Occipital lobe (tissue), 3 donors: ENCODE measurements at places on chromosomes 5 and 9. TPM values are rescaled to one million over a fixed set of nuclear protein-coding genes. Genes with fewer than 3 reads are reported as not detected.

The SMIM3 gene
- total RNA-seq: 1.7 TPM

The LNPEP gene
- total RNA-seq: 70.7 TPM

DNA sequence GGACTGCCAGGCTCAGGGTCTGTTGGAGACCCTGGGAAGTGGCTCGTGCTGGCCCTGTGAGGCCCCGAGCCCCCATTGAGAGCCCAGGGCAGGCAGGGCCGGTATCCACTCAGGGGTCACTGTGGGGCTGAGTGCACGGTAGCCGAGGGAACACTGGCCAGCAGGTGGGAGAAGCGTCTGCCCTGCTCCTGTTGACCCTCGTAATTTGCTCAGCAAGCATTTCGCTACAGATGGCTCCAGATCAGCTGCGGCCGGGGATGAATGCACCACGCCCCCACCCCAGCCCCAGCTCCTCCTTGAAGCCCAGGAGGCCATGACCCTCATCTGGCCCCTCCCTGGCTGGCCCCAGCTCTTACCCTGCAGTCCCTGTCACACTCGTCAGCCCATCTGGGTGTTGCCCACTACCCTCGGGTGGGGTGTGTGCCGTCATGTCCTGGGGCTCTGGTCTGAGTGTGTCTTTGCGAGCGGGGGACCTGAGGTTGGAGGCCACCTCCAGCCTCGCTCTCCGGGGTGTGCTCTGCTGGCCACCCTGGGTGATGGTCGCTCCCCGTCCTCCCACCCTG lies 6.1 kb upstream of the NRARP start:
- DNase-seq: no peak

GRCh38 chr5:35920890-35921289 lies 17.5 kb downstream of the CAPSL start:
- no peak for DNase-seq

DNA sequence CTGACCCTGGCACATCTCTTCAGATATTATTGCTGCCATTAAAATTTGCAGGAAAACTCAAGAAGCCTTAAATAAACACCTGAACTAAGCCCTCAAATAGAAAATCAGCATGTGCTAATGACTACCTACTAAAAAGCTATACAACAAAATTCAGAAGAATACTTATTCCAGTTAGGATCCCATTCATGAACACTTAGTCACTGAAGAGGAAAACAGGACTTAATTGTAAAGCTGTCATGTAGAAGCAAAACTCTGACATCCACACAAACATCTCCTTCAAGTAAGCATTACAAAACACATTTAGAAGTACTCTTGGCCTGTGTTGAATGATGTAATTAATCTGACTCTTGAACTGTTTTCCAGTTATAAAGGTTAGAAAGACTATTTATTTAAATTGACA lies 19.9 kb downstream of the ELL2 start:
- no peak for DNase-seq

DNA sequence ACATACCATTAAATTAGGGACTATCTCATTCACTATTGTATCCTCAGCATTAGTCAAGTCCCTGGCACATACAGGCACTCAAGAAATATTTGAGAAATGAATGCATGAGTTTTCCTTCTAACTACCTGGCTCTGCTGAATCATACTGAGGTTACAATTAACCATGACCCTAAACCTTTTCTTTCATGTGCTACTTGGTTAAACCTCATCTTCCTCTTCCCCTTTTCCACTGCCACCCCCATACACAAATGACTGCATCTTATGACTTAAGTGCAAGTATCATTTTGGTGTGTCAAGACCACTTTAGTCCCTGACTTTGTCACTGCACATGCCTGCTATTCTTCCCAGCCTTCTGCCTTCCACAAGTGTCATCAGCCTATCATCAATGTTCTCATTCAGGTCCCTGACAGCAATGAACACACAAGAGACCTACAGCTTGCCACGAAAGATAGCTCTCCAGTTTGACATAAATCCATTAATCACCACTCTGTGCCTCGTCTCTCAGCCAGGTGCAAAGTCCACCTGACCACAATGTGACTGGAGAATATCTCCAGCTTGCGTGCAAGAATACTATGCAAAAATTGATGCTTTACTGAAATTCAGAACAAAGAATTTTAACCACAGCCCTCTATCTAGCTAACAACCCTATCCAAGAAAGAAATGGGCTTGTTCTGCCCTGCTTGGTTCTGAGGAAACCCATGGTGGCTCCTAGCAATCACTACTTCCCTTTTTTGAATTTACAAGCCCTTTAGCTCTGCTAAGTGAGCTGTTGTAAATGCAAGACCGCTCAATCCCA lies 74.5 kb downstream of the MAPKAP1 start:
- DNase-seq: no peak

- DNase-seq: no peak
These were observed 54.1 kb upstream of the ECM2 start for GRCh38 chr9:92589923-92590322.

- no peak for DNase-seq
These were observed 1.5 kb upstream of the PTPRD start for GRCh38 chr9:10614196-10614800.

DNA sequence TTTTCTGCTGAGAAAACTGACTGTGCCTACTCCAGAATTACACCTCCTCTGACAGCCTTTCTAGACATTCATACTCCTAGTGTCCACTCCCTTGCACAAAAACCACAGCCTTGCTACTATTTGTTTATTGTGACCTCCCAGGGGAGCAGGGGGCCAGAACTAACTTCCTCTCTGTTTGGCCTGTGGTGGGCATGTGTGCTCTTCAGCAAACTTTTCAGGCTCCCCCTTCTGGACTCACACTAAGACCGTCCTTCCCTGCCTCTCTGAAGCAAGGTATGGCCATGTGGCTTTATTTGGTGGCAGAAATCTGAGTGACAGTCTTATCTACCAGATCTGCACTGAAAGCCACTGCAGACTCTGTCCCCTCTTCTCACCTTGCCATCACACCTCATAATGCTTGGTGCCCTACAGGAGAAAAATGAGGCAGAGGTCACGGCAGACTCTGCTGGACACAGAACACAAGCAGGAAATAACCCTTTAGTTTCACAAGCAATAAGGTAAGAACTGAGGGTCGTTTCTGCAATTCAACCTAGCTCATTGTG lies 28.2 kb downstream of the LIFR start:
- DNase-seq: no peak

- DNase-seq: no peak
These were observed 9.8 kb upstream of the IRF1 start for GRCh38 chr5:132500244-132500930.
